Neural crest cell (in vitro differentiated cells): ENCODE measurements at places on chromosomes 6 and 20. TPM values are rescaled to one million over a fixed set of nuclear protein-coding genes. Genes with fewer than 3 reads are reported as not detected.

GRCh38 chr6:155495011-155495768 is 39.6 kb upstream of the NOX3 start:
- DNase-seq, result no peak
- no peaks in the 10 kb centered on the region for H3K36me3 ChIP-seq
- no peak overlapping the region for H3K4me3 ChIP-seq
- no peaks in the 10 kb centered on the region for H3K27me3 ChIP-seq

- H3K4me1 ChIP-seq, result peaks cover 13% of the 10 kb centered on the region
- no peak overlapping the region for H3K4me3 ChIP-seq
- no peaks in the 10 kb centered on the region for H3K36me3 ChIP-seq
- no peak overlapping the region for H3K27ac ChIP-seq
- DNase-seq, result no peak
These were observed 96.5 kb downstream of the ALDH8A1 start for GRCh38 chr6:134853111-134854055.

DNA sequence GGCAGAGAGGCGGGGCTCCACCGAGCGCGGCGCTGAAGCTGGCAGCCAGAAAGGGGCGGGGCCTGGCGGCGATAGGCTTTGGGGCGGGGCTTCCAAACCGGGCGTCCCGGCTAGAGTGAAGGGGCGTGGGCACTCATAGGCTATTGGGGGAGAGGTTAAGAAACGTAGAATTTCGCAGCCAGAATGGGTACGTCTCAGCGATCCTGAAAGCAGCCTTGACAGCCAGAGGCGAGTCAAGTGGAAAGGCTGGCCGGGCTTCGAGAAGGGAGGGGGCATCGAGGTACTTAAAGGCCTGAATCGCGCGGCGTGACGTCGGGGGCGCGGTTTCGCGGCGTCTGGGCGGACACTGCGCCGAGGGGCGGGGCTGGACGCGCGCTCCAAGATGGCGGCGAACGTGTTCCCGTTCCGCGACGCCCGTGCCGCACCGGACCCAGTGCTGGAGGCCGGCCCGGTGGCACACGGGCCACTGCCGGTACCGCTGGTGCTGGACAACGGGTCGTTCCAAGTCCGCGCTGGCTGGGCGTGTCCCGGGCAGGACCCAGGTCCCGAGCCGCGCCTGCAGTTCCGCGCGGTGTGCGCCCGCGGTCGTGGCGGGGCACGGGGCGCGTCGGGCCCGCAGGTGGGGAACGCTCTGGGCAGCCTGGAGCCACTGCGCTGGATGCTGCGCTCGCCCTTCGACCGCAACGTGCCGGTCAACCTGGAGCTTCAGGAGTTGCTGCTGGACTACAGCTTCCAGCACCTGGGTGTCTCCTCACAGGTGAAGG is at the start of gene ACTR5:
Gene ACTR5 (plus strand): TSS at position 364 of the 764 bp plus-strand sequence. CDS start 19 bp downstream, at position 383.
- H3K4me1 ChIP-seq, result peaks cover 17% of the 10 kb centered on the region
- peak; percentile 97 for DNase-seq
- H3K27me3 ChIP-seq, result peaks cover 13% of the 10 kb centered on the region
- H3K4me3 ChIP-seq, result peak within 1 kb of the TSS; percentile 99
- H3K27ac ChIP-seq, result peak within 1 kb of the TSS; percentile 100
- no peaks in the 10 kb centered on the region for H3K36me3 ChIP-seq

GRCh38 chr20:17024513-17025119 is 202.2 kb upstream of the PCSK2 start:
- H3K27ac ChIP-seq, result peak overlapping the region; percentile 2
- H3K4me1 ChIP-seq, result peaks cover 25% of the 10 kb centered on the region

DNA sequence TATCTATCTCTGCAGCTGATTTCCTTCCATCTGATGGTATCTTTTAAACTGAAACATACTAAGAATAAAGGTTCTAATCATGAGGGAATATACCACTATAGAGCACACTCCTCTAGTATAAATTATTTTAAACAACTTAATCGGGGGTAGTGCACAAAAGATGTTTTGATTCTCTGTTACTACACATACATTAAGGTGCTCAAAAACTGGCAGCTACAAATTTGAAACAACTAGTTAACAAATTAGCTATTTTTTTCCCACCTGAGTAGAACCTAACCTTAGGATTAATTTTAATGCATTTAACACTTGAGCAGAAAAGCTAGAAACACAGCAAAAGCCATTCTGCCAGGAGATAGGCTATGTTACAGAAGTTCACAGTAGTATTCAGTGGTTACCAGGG is 23.0 kb downstream of the CCNC start:
- H3K27me3 ChIP-seq, result no peaks in the 10 kb centered on the region
- H3K4me3 ChIP-seq, result no peak overlapping the region
- DNase-seq, result no peak
- H3K36me3 ChIP-seq, result peaks cover 13% of the 10 kb centered on the region
- H3K27ac ChIP-seq, result no peak overlapping the region

- no peaks in the 10 kb centered on the region for H3K27me3 ChIP-seq
- no peak overlapping the region for H3K4me3 ChIP-seq
- no peak overlapping the region for H3K27ac ChIP-seq
- peaks cover 6% of the 10 kb centered on the region for H3K36me3 ChIP-seq
These were observed 94.8 kb downstream of the IPCEF1 start for GRCh38 chr6:154261688-154262397.

GRCh38 chr6:55632953-55633352 is 54.0 kb upstream of the HMGCLL1 start:
- H3K4me1 ChIP-seq, result peaks cover 8% of the 10 kb centered on the region
- no peaks in the 10 kb centered on the region for H3K27me3 ChIP-seq
- no peaks in the 10 kb centered on the region for H3K36me3 ChIP-seq
- no peak overlapping the region for H3K4me3 ChIP-seq

DNA sequence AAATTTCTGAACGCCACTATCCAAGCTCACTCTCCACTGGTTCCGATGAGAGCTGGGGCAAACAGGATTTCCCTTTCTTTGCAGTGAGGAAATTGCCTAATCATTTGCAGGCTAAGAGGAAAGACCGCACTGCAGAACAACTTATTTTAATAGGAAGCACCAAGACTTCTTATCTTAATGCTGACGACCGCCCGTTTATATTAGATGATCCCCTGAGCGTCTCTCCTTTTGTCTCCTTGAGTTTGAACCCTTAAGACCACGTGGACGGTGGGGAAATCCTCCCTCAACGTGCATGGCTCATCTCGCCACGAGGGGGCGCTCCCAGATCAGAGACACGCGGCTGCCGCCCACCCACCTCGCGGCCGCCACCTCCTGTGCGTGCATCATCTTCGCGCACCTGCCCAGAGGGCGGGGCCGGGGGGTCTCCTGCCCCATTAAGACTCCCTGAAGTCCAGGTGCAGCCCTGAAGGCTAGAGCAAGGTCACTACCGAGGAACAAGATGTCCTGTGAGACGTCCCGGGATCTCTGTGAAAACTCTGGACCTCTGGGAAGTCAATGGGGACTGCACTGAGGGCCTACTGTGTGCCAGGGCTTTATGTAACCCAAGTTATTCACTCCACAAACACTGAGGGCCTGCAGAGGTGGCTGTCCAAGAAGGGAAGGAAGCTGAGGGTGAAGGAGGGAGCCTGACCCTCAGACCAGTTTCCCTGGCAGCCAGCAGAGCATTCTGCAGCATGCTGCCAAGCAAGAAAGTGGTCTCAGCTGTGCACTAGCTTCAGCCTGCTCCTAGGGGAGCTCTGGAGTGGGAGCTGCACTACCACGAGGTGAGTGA is 28.1 kb downstream of the PDYN start:
- H3K27ac ChIP-seq, result peak overlapping the region; percentile 13
- H3K36me3 ChIP-seq, result no peaks in the 10 kb centered on the region
- DNase-seq, result peak; percentile 83
- H3K4me3 ChIP-seq, result no peak overlapping the region

DNA sequence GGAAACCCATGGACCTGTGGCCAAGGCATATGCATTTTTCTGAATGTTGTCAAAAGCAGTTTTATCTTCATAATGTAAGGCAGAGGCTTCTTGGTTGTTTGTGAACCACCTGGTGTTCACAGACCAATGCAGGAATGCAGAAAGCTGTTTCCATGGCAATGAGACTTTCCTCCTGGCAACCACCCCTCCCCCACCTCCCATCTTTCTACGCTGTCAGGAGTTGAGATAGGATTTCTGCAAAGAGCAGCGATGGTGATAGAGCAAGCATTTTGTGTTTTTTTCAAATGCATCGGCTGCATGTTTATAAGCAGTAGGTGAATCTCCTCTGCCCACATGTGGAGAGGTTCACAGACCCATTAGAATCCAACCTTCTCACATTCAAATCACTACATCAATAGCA is 114.1 kb upstream of the SMLR1 start:
- DNase-seq, result peak; percentile 14
- H3K27ac ChIP-seq, result no peak overlapping the region
- no peaks in the 10 kb centered on the region for H3K27me3 ChIP-seq
- peaks cover 20% of the 10 kb centered on the region for H3K4me1 ChIP-seq
- no peaks in the 10 kb centered on the region for H3K36me3 ChIP-seq

DNA sequence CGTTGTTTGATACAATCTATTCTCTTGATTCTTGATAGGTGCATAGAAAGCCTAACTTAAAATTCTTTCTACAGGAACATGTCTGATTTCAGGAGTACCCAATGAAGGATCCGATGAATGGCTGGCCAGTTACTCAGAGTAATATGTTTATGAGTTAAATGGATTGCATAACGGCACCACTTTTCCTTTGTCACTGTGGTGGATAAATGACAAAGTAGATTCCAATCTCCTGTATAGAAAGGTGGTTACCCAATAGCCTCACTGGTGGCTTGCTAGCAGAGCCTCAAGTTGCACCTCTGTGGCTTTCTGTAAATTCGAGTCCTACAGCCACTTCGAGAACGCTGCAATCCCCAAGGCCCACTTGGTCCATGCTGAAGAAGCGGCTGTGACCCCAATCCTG is 28.4 kb downstream of the LHFPL5 start:
- H3K4me1 ChIP-seq, result no peaks in the 10 kb centered on the region
- no peak for DNase-seq
- no peak overlapping the region for H3K27ac ChIP-seq
- peaks cover 6% of the 10 kb centered on the region for H3K36me3 ChIP-seq

DNA sequence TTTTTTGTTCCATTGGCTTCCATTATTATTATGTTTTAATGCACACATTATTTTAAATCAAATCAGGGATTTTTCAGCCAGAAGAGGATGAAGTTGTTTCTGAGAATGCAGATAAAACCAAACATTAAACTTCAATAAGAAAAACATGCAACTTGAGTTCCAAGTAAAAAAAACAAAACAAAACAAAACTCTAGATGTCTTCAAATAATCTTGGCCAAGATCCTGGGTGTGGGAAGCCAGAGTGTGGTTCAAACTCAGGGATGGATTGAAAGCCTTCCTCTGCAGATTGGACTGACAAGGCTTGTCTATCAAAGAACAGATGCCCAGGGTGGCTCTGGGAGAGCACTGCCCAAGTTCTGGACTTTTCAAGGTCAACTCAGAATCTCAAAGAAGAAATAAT is 134.1 kb downstream of the LCA5 start:
- H3K4me1 ChIP-seq, result peaks cover 29% of the 10 kb centered on the region
- H3K27me3 ChIP-seq, result no peaks in the 10 kb centered on the region
- H3K27ac ChIP-seq, result no peak overlapping the region
- DNase-seq, result no peak

GRCh38 chr6:148595550-148595949 is 151.3 kb upstream of the UST start:
- H3K27me3 ChIP-seq, result no peaks in the 10 kb centered on the region
- no peak overlapping the region for H3K4me3 ChIP-seq
- no peak overlapping the region for H3K27ac ChIP-seq
- DNase-seq, result no peak

DNA sequence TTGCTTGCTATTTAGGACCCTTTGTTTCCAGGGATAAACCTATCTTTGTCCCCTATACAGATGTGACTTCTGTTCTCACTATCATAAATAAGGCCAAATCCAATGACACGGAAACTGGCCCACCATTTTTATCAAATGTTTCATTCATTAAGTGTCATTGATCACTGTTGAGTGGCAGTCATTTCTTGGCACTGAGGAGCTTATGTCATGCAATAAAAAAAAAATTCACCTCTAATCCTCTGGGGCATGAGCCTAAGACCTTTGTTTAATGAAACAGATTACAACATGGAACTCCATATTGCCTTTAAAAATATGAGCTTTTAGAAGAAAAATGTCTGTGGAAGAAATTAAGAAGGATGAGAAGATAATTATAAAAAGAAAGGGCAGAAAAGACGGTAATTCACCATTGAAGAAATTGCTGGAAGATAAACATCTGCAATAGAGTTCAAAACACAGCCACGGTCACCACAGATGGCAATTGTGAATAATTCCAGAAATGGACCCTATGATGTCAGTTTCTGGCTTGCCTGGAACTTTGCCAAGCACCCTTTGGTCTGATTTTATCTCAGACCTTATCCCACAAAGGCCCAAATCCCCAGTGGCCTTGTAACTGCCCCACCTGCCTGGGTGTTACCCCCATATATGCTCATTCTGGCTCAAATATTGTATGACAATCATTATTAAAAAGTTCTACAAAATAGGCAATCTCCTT is 91.1 kb downstream of the DST start:
- peaks cover 9% of the 10 kb centered on the region for H3K36me3 ChIP-seq
- H3K4me1 ChIP-seq, result peaks cover 37% of the 10 kb centered on the region
- H3K27ac ChIP-seq, result peak overlapping the region; percentile 16
- no peak overlapping the region for H3K4me3 ChIP-seq
- no peak for DNase-seq

DNA sequence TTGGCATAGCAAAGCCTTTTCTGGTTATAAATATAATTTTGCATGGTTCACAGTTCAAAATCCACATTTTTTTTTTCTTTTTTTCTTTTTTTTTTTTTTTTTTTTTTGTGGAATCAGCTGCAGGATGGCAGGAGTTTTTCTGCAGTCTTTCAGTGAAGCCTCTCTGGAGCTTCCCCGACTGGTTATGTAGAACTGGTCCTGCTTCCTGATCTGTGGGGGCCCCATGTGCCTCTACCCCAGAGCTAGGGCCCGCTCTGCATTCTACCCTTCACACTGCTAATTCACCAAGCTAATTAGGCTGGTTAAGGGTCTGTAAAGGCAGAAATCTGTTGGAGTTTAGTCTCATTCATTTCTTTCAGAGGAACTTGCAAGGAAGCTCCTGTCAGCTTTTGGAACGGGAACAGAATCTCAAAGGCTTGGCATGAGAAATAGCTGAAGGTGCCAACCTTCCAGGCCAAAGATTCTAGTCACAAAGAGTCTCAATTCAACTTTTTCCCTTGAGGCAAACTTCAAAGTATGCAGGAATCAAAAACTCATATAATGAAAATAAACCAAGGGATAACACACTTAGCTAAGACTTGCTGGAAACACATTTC is 45.5 kb downstream of the HMGN3 start:
- no peak for DNase-seq
- peaks cover 21% of the 10 kb centered on the region for H3K36me3 ChIP-seq
- no peak overlapping the region for H3K4me3 ChIP-seq
- no peaks in the 10 kb centered on the region for H3K4me1 ChIP-seq
- H3K27me3 ChIP-seq, result no peaks in the 10 kb centered on the region

DNA sequence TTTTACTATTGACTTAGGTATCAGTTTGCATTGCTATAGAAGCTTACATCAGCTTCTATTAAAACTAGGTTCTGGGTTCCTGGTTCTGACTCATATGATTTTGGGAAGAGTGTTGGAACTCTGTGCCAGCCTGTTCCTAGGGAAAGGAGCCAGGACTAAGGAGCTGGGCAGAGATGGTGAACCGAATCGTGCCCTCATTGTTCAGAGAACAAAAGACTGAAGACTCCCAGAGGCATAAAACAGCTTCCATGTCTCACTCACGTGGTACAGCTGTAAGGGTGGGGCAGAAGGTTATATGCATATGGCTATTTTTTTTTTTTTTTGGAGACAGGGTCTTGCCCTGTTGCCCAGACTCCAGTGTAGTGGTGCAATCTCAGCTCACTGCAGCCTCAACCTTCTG is 89.1 kb upstream of the THBS2 start:
- DNase-seq, result no peak
- no peaks in the 10 kb centered on the region for H3K36me3 ChIP-seq
- H3K4me1 ChIP-seq, result no peaks in the 10 kb centered on the region
- peaks cover 2% of the 10 kb centered on the region for H3K27me3 ChIP-seq
- no peak overlapping the region for H3K4me3 ChIP-seq
- H3K27ac ChIP-seq, result no peak overlapping the region

TPBG gene
- total RNA-seq, result 21.4 and 22.5 TPM in 2 replicates

MOCS3 gene
- 6.1 and 6.5 TPM in 2 replicates for total RNA-seq

NMBR gene
- total RNA-seq, result 0.35 TPM in 1 of 2 replicates, not detected in the other

MUC22 gene
- not detected in 2 replicates for total RNA-seq

DEF6 gene
- total RNA-seq, result 1.8 and 1.9 TPM in 2 replicates

SSTR4 gene
- total RNA-seq, result not detected in 2 replicates
